HuH-7.5 (cell line): ENCODE measurements at places on chromosomes 16 and 17.

GRCh38 chr17:55394357-55395021 is 27.1 kb downstream of the MMD start:
- DNase-seq, result no peak

DNA sequence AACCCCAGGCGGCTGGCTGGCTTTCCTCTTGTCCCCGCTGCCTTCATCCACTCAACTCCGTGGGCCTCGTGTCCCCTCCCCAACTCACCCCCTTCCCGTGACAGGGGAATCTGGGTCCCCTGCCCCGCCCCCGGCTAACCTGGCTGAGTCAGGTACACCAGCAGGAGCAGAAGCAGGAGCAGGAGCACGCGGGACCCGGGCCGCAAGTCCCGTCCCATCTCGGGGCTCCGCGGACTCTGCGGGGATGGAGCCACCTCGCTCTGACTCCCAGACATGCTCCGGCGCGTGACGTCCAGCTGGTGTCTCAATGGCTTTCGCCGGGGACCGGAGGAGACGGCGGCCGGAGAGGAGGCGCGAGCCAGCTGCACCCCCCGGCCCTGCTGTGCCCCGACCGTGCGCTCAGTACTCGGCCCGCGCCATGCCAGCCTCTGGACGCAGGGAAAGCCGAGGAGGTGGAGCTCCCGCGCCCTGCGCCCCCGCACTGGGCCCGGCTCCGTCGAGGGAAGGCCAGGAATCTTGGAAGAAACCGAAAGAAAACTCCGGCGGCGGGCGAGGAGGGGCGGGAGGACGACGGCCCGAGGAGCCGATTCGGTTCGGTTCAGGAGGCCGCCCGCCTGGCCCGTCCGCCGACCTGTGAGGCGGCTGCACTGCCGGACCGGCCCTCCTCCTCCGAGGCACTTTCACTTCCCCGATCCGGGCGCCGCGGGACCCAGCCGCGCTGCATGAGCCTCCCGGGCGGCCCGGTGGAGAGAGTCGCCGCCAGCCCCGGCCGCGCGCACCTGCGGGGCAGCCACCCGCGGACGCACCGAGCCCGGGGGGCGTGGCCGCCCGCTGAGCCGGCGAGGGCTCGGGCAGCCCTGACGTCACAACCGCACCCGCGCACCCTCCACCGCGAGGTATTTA is at the start of the genes CXCL16 and ZMYND15:
TSS of gene CXCL16 (minus strand) at position 807 of the 903 bp plus-strand sequence. CDS start at position 218, 589 bp downstream.
TSS of gene ZMYND15 (plus strand) at position 712 of the 903 bp plus-strand sequence. CDS start 716 bp downstream, outside the sequence.
- DNase-seq, result peak; percentile 63

DNA sequence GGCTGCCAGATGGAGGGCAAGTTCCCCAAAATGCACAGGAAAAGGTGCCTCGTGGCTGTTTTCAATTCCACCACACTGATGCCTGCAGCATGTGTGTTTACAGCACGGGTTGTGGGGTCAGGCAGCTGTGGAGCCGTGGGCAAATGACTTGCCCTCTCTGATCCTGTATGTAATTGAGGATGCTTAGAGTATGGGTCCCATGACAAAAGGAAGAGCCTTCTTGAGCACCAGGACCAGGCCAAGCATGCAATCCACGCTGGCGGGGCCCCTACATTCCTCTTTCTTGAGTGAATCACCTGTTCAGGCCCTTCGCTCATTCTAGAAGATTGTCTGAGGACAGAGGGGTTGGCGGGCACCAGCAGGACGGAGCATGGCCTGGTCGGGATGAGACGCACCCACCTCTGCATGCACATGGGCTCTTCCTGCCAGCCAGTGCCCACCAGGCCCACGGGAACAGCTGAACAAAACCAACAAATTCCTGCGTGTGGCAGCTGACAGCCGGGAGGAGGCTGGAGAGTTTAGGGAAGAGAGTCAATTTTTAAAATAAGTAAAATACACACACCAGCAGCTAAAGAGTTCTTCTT is 1.4 kb upstream of the CTRB2 start:
- no peak for DNase-seq

DNA sequence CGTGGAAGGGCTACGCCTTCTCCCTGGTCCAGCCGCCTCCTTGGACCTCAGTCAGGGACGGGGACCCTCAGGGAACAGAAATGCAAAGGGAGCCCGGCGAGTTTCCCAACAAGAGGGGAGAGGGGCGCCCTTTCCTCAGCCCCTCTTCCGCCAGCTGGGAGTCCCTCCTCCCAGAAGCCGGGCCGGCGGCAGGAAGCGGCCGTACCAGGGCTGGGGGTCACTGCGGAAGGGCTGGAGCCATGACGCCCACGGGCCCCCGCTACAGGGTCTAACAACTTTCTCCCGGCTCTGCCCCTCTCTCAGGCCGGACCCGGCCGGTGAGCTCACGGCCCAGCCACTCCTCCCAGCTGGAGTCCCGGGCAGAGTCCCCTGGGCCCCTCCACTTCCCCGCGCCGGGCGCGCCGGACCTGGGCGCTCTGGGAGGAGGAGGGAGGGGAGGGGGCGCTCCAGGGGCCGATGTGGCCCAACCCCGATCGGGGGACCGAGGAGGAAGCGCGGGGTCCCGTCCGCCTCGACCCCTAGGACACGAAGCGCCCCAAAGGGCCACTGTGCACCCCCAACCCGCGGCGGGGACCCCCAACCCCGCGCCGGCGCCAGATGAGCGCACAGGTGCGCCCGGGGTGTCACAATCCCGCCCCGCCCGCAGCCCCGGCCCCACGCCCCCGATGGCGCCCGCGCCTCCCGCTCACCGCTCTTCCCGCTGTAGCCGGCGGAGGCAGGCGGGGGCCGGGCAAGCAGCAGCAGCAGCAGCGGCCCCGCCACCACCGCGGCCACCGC is 578 bp downstream of the PGAP6 start:
- DNase-seq, result no peak

DNA sequence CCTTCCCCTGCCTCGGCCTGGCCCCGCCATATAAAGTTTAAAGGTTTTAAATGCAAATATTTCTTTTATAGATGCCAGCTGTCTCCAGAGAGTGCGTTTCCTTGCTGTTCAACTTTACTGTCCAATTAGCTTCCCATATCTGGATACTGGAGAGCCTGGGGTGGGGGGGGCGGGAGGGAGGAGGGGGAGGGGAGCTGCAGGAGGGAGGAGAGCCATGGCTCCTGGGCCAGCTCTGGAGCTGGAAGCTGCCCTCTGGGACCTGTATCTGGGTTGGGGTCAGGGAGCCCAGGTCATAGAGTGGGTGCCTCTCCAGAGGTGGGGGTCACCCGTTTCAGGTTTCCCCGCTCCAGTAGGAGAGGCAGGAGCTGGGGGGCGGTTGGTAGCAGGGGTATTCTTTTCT is 6.2 kb upstream of the GSE1 start:
- DNase-seq, result no peak

- no peak for DNase-seq
These were observed 409.5 kb downstream of the CA10 start for GRCh38 chr17:51748749-51749604.

DNA sequence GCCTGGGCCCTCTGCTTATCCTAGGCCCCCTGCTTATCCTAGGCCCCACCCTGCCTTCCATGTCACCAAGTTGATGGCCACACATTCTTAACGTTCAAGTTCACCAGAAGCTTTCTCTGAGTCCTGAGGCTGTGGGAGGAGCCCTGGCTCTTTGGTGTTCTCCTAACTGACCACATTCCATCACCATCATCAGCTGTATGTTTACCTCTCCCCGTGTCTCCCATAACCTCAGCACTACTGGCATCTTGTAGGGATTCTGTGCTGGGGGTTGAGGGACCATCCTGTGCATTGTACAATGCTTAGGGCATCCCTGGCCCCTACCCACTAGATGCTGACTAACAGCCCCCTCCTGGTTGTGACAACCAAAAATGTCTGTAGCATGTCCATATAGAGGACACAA is 99.3 kb downstream of the NDE1 start:
- DNase-seq, result no peak

DNA sequence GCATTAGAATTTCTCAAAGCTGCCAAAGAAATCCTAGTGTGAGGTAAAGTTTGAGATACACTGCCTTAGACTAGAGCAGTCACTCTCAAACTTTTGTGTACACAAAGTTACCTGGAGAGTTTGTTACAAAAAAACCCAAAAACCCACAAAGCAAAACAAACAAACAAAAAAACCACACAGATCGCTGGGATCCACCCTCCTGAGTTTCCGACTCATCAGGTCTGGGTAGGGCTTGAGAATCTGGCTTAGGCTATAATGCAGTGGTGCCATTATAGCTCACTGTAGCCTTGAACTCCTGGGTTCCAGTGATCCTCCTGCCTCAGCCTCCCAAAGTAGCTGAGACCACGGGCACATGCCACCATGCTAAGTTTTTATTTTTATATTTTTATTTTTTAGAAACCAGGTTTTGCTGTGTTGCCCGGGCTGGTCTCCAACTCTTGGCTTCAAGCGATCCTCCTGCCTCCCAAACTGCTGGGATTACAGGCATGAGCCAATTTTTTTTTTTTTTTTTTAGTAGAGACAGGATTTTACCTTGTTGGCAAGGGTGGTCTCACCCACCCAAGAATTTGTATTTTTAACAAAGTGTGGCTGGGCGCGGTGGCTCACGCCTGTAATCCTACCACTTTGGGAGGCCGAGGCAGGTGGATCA is 22.3 kb upstream of the SMG1 start:
- no peak for DNase-seq

DNA sequence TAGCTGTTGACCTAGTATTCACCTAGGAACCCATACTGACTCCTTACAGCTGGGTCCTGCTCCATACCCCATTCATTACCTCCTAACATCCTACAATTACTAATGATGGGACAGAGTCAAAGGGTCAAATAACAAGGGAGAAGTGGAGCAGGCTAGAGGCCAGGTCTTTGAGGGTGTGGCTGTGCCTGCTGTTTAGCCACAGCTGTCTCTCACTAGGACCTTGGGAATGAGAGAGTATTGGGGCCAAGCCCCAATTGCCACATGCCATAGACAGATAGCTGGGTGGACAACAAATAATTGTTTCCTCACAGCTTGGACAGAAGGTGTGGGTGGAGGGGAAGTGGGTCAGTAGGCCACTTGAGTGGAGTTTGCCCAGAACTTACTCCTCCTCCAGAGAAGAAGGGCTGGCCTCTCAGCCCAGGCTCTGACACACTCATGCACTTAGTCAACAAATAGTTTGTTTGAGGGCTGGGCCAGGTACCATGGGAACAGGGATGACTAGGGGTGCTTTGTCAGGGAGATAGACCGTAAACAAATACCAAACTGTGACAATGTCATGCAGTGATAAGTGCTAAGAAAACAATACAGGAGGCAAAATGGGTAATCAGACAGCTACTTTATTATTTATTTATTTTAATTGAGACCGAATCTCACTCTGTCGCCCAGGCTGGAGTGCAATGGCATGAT is 10.2 kb upstream of the CENPT start:
- peak; percentile 78 for DNase-seq

- no peak for DNase-seq
These were observed 856 bp upstream of the MON1B start for GRCh38 chr16:77190190-77190477.

- no peak for DNase-seq
These were observed 137.9 kb downstream of the CDH11 start for GRCh38 chr16:64983963-64984362.

DNA sequence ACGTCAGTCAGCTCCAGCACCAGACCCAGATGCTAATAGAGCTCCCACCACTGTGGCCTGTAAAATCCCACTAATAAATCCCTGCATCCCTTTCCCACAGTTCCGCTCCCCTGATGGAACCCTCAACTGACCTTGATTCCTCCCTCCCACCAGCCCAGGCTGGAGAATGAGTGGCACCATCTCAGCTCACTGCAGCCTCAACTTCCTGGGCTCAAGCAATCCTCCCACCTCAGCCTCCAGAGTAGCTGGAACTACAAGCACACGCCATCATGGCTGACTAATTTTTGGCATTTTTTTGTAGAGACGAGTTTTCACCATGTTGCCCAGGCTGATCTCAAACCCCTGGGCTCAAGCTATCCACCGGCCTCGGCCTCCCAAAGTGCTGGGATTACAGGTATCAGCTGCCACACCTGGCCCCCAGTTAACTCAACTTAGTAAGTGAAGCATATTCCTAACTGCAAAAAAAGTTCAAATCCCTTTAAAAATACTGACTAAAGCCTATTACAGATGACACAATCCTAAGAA is 15.6 kb downstream of the USP7 start:
- no peak for DNase-seq

DNA sequence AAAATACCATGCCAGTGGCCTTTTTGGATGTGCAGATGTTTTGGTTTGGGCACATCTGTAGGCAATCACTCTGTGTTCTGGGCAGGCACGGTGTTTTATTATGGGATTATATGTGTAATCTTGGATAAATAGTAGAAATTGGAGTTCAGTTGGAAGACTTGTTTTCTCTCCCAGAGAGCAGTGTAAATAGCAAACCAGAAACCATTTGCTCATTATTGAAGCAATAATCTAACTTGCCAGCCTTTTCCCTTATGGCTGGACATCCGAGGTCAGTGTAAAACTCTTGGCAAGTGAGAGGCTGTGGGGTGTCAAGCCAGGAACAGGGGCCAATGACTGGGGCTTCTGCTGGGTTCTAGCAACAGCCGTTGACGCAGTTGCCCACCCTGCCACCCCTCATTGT is 69.9 kb downstream of the IRX3 start:
- DNase-seq, result no peak

DNA sequence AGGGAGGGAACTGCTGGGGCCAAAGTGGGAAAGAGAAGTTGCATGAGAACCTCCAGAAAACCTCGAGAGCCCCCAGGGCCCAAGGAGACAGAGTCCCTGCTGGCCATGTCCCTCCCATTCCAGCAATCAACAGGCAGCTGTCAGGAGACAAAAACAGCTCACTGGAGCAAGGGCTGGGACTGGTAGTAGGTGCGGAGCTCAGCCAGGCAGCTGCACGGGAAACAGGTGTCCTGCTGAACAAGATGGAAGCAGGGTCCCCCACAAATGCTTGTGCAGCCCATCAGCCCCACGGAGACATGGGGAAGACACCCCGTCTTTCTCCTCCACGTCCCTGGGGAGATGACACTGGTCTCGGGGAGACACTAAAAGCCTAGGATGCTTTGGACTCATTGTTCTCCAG is 34.5 kb downstream of the SDK2 start:
- no peak for DNase-seq

- no peak for DNase-seq
These were observed 432.5 kb downstream of the HS3ST3B1 start for GRCh38 chr17:14733376-14733775.

- no peak for DNase-seq
These were observed 131.1 kb downstream of the AXIN2 start for GRCh38 chr17:65430209-65430833.

DNA sequence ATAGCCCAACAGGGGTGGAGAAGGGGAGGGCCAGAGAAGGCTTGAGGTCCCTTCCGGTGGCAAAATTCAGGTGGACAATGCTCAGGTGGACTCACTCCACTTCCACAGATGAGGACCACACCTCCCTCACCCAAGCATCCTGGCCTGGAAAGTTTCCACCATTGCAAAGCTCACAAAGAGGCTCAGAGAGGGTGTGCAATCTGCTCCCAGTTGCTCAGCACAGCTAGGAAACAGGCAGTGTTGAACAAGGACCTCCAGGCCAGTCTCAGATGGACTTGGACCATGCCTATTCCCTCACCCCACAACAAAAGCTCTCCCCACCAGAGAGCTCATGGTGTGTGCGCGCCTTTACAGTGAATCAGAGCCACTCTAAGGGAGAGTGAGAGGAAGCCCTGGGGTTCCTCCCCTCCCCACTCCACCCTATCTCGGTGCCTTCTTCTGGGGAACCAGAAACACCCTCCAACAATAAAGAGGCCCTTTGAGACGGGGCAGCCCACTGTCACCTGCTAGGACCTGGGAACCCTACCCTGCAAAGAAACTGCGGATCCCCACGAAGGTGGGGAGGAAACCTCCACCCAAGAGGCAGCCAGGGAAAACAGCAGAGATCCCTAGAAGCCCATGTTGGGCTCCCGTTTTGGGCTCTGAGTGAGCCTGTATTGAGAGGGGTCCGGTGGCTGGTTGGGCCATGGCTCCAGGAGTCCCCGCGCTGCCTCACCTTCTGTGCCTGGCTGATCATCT is 1.6 kb downstream of the FAM83G start:
- DNase-seq, result no peak
